ENCODE measurements at places on chromosomes 7 and 10. TPM values are rescaled to one million over a fixed set of nuclear protein-coding genes. Genes with fewer than 3 reads are reported as not detected.

The STEAP4 gene
- 0.16 TPM for total RNA-seq

The OPALIN gene
- not detected for total RNA-seq

The TMEM209 gene
- 27.8 TPM for total RNA-seq

The PRSS2 gene
- total RNA-seq = not detected

The SLC26A3 gene
- total RNA-seq = not detected

The MYOZ1 gene
- total RNA-seq = 1.7 TPM

The HMX3 gene
- not detected for total RNA-seq

GRCh38 chr7:34087892-34088891 lies 182.9 kb downstream of the BMPER start:
- DNase-seq = no peak

GRCh38 chr10:32142646-32143045 lies 86.4 kb upstream of the KIF5B start:
- no peak for DNase-seq

- DNase-seq = peak; percentile 61
These were observed 7.3 kb downstream of the NCOA4 start for GRCh38 chr10:46022978-46023702.

GRCh38 chr10:23194966-23195845 lies 3.1 kb downstream of the PTF1A start:
- DNase-seq = no peak

- no peak for DNase-seq
These were observed 123.5 kb upstream of the FRMD4A start for GRCh38 chr10:14454206-14454605.

- peak; percentile 36 for DNase-seq
These were observed 132.6 kb downstream of the WDR11 start for GRCh38 chr10:120983721-120984120.

- DNase-seq = no peak
These were observed 170.8 kb upstream of the KMT2E start for GRCh38 chr7:104843198-104843597.

DNA sequence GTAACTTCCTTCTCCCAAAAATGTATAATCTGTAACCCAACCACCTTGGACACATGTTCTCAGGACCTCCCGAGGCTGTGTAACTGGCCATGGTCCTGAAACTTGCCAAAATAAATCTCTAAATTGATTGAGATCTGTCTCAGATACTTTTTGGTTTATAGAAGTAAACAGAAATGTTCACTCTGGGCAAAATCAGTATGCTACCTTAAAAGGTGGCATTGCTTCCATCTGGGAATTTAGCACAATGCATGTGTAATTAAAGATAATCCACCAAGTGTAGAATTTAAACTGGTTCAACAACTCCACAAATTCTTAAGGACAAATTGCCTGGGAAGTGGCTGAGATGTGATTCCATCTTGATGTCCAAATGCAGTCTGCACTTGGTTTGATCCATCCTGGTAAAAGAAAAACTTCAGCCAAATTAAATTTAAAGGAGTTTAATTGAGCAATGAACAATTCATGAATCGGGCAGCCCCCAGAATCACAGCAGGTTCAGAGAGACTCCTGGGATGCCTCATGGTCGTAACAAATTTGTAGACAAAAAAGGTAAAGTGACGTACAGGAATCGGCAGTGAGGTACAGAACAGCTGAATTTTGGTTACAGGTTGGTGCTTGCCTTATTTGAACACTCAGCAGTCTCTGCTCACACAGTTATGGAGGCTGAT lies 102.6 kb upstream of the PFKP start:
- no peak for DNase-seq

- DNase-seq = no peak
These were observed 67.5 kb downstream of the CLIP2 start for GRCh38 chr7:74356589-74357315.

GRCh38 chr10:498760-499435 lies 190.6 kb downstream of the DIP2C start:
- no peak for DNase-seq

DNA sequence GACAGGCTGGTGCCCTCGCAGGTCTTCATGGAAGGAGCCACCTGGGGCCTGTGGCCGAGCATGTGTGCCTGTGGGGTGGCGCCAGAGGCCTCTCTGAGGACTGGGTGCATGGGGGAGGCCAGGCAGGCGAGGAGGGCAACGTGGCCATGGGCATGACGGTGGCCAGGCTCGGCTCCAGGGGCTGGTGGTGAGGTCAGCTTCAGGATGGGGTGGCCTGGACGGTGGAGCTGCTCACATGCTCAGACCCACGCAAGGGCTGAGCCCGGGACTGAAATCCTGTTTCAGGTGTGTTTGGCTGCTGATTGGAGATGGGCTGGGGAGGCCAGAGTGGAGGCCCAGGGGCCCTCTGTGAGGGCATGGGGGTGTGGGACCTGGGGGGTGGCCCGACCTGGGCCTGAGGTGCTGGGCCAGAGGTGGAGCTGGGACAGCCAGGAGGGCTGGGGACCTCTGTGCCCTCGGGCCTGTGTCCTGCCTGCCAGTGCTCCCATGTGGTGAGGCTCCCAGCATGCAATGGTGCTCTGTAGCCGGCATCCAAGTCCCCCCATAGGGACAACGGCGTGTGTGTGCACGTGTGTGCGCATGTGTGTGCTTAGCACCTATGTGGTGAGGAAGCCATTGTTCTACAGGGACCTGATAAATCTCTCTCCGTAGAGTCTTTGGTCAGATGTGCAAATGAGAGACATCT lies 71.1 kb downstream of the INPP5A start:
- no peak for DNase-seq

GRCh38 chr7:83925860-83926259 lies 268.7 kb downstream of the SEMA3A start:
- DNase-seq = no peak

GRCh38 chr10:95242581-95243317 lies 48.1 kb downstream of the PDLIM1 start:
- DNase-seq = no peak

GRCh38 chr7:19290968-19291367 lies 145.7 kb upstream of the FERD3L start:
- no peak for DNase-seq

DNA sequence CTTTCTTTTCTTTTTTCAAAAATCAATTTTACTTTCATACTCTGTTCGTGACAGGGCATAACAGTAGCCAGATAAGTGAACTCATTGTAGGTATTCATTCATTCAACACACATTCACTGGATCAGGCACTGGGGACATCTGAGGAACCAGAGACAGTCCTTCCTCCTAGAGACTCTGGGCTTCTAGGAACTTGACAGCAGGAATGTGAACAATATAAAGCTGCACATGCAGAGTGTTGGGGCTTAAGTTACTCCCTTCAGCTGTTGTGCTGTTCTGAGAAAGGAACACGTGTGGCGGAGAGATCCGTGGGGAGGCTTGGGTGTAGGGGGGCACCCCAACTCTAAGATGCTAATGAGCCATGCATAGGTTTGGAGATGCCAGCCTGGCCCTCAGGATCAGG lies 120.4 kb downstream of the PKD1L1 start:
- DNase-seq = no peak

- no peak for DNase-seq
These were observed 54.9 kb upstream of the ZMIZ2 start for GRCh38 chr7:44693641-44694313.

- DNase-seq = no peak
These were observed 51.0 kb upstream of the WAC start for GRCh38 chr10:28481968-28482367.

GRCh38 chr10:62870866-62871265 lies 54.7 kb upstream of the EGR2 start:
- DNase-seq = no peak

DNA sequence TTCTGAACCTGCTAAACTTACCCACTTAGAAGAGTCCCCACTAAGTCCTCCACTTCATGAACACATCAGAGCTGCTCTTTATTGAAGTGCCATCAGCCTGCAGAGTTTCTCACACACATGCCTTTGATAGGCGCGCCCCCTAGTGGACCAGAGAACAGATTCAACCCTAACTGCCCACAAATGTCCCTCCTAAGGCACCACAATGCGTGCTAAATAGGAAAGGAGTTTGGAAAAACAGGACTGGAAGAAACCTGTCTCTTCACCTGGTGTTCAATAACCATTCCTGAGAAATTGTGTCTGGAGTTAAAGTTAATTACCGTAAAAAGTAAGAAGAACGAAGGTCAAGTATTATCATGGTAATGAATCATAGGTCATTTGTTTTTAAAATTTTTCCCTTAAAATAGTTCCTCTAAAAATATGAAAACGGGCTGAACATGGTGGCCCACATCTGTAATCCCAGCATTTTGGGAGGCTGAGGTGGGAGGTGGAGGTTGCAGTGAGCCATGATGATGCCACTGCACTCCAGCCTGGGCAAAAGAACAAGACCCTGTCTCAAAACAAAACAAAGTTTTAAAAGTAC lies 249.7 kb downstream of the ELMO1 start:
- peak; percentile 87 for DNase-seq

- DNase-seq = no peak
These were observed 28.0 kb upstream of the GNAI1 start for GRCh38 chr7:80106498-80107113.

DNA sequence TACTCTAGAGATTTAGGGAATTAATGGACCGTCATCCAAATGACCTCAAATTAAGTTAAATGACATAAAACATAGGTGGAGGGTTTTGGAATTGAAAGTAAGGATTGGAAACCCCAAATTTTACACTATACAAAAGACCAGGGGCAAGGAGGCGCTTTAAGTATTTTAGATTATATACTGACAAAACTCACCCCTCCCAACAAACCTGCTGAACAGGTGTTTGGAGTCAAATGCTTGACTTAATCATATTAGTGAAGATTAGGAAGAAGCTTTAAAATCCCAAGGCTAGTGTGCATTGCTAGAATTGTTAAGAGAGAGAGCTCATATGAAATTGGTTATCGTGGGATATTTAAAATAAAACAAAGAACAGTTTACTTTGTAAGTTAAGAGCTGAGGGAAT lies at the start of gene GNGT1:
GNGT1 (plus strand) TSS at position 301 of the 400 bp plus-strand sequence. CDS start 180 bp downstream, outside the sequence.
- DNase-seq = no peak

DNA sequence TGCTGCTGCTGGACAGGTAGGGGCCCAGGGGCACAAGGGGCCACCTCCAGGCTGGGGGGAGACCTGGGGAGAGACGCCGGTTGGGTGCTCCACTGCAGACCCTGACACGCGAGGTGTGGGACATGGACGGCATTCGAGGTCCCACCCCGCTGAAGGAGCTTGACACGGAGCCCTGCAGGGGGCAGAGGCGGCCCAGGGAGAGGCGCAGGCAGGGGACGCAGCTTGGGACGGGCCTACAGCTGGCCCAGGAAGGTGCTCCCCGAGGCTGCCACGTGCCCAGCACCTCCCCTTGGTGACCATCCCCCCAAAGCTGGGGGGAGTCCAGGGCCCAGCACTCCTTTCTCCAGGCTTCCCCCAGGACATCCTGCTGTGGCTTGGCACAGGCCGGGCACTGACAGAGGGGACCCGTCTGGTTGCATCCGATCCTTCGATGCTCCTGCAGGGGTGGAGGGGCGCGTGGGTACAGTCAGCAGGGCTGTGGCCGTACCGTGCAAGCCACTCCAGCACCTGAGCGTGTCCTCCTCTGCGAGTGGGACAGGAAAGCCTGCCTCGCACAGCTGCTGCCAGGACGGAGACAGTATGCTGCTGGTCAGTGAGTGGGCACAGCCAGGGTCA lies 174.4 kb downstream of the ELFN1 start:
- peak; percentile 17 for DNase-seq

DNA sequence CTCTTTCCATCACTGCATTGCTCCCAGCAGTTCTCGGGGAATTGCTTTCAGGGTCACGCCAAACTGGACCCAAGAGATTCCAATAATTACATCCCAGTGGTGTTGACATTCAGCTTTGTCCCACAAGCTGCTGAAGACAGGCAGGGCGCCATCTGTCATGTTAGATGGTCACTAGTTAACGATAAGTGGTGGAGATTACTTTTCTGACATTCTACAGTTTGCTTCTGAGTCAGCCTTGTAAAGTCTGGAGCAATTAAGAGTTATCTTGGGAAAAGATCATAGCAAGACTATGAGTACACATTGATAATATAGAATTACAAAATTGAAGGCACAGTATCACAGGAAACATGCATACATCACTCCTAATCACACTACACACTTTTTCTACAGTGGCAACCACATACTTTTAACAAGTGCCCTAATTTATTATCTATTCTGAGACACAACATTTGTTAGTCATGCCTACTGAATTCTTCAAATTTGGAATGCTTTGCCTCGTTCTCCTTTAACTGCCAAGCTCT lies 41.9 kb downstream of the SEMA3C start:
- no peak for DNase-seq

DNA sequence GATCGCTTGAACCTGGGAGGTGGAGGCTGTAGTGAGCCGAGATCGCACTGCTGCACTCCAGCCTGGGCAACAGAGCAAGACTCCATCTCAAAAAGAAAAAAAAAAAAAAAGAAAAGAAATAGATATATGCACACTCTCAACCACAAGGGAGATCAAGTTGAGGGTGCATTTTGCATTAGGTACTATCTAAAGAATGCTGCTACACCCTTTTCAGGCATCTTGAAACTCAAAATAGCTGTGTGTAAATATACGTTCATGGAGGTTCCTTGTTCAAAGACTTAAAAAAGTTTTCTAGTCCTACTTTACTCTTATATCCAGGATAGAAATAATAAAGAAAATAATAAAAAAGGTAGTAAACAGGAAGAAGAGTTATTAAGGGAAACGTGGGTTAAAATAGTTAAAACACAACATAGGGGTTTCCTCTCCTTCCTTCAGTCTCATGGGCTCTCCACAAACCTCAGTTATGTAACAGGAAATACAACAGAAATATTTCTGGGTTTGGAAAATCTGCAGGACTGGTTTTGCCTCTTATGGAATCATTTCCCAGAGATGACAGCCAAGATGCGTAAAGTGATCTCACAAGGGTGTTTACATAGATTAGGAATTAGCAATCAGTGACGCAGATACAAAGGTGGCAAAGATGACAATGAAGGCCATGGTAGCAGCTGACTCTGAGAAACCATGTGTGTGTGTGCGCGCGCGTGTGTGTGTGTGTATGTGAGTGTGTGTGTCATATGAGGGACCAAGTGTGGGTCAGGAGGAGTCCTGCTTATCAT lies 15.1 kb downstream of the STEAP4 start:
- no peak for DNase-seq

- no peak for DNase-seq
These were observed 41.0 kb upstream of the LAMB4 start for GRCh38 chr7:108171164-108171563.

DNA sequence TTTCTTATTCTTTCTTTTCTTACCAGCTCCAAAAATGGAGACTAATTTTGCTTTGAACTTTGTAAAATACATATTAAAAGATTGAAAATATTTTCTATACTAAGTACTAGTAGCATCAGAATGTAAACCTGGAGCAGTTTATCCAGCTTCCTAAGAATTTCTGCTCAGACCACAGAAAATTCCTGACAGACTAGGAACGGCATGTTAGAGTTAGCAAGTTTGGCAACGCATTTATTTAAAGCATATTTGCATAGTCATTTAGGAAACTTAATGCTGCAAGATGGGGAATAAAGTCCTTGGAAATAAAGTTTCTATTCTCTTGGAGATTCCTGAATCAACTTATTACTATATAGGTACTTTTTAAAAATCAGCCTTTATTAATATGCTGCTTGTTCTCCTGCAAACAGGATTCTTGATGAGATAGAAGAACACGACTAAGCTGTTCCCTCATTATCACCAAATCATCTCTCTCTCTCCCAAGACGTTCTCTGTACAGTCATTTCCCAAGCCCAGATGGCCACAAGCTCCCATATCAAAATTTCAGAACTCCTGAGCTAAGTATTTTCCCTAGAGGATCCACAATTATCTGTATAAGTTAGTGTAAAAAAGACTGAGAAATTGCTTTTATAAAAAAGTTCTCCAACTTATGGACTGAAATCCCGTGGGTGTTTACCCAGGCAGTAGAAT lies 305.8 kb upstream of the NEBL start:
- no peak for DNase-seq

GRCh38 chr7:148722340-148723165 lies 23.9 kb downstream of the CUL1 start:
- DNase-seq = no peak

GRCh38 chr7:155947051-155947450 lies 134.8 kb upstream of the SHH start:
- no peak for DNase-seq

Data from mesothelial cell of epicardium (in vitro differentiated cells).